ENCODE measurements at places on chromosomes 6 and 20. TPM values are rescaled to one million over a fixed set of nuclear protein-coding genes. Genes with fewer than 3 reads are reported as not detected.

TAGAP gene
- 0.30 TPM for total RNA-seq

RPP40 gene
- total RNA-seq, result 15.9 TPM

C6orf15 gene
- not detected for total RNA-seq

GSTA1 gene
- total RNA-seq, result 0.57 TPM
